ENCODE measurements at places on chromosomes 2 and 18.
A peak's percentile ranks its signal among the peaks of the same experiment; 100 is the strongest.

- DNase-seq: no peak
Observed at GRCh38 chr2:148533685-148534084, 110.9 kb upstream of the EPC2 start.

DNA sequence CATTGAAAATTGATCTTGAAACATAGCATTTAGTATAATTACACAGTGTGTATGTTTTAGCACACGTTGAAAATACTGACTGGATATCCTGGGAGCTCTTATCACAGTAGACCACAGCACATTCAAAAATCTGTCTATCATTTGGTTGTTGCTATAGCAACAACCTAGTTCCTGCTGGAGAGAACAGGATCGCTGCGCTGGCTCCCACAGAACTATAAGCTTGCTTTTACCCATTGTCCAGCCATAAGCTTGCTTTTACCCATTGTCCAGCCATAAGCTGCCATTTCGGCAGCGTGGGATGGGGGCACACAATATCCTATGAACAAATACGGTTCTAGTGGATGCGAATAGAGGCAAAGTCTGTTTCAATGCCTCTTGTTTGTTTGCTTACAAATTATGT lies 70.4 kb upstream of the ST6GAL2 start:
- no peak for DNase-seq

GRCh38 chr2:234601213-234601612 lies 104.3 kb upstream of the ARL4C start:
- DNase-seq: no peak

- DNase-seq: no peak
Observed at GRCh38 chr2:169573974-169574299, 272 bp upstream of the FASTKD1 start.

- peak; percentile 45 for DNase-seq
Observed at GRCh38 chr2:240224676-240225075, 84.2 kb upstream of the OTOS start.

GRCh38 chr2:128329607-128330006 lies 10.9 kb upstream of the HS6ST1 start:
- peak; percentile 96 for DNase-seq

DNA sequence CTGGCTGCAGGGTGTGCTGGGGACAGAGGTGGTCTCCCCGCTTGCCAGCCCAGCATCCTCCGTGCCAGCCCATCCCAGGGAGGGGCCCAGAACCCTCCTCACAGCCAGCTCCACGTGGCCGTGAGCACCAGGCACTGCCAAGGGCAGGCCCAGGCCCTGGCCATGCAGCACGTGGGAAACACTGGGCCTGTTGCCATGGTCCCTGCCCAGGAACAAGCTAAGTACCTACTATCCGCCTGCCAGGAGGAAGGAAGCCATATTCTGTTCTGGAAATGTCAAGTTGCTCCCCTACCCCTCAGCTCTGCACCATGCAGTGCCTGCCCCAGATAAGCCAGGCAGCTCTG lies 250.6 kb downstream of the CYP26B1 start:
- no peak for DNase-seq

GRCh38 chr2:85706063-85706462 lies 11.9 kb downstream of the GNLY start:
- no peak for DNase-seq

- DNase-seq: no peak
Observed at GRCh38 chr2:2879781-2880180, 497.8 kb downstream of the EIPR1 start.

- no peak for DNase-seq
Observed at GRCh38 chr18:79631096-79631507, 48.5 kb upstream of the CTDP1 start.

GRCh38 chr2:151533127-151533526 lies 123.4 kb downstream of the RIF1 start:
- DNase-seq: no peak

DNA sequence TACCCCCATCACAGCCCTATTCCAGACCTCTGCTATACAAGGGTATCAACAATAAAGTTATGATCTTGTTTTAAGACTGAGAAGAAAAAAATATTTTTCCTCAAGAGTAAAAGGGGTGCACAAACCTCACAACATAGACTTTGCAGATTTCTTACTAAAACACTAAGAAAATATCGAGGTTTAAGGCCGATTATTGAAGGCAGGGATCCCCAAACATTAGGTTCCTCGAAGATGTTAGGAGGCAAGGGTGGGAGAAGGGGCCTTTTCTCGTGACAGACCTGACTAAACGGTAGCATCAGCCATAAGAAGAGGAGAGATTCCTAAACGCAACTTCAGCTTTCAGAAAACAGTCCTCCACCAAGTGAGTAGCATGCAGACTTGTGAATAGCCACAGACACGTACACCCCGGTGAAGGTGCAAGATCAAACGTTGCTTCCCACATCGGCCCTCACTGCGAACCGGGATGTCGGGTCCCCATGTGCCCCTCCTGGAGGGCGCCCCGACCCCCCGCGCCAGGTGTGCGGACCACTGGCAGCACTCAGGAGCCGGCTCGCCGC lies 678 bp downstream of the PIAS2 start:
- no peak for DNase-seq

GRCh38 chr18:67200665-67201064 lies 315.9 kb downstream of the DSEL start:
- no peak for DNase-seq

GRCh38 chr18:23149570-23149969 lies 14.3 kb downstream of the CABLES1 start:
- DNase-seq: no peak

GRCh38 chr2:71156573-71156972 lies 26.1 kb downstream of the MPHOSPH10 start:
- DNase-seq: peak; percentile 9

- peak; percentile 21 for DNase-seq
Observed at GRCh38 chr2:237931205-237931721, 35.6 kb upstream of the UBE2F start.

DNA sequence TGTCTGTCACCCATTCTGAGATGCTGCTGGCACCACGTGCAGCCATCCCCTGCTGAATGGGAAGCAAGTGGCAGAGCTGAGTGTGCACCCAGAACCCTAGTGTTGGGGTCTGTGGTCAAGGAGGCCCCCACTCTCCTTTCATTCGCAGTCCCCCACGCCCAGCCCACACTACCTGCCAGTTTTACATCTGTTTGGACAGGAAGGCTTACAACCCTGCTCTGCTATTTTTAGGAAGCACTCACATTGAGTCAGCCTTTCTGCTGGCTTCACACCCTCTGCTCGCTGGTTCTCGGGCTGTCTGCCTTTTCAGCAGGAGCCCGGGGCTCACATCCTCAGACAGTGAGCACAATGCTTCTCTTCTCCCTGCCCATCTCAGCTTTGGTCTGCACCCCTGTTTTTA lies 10.7 kb upstream of the ADCY3 start:
- DNase-seq: no peak

- no peak for DNase-seq
Observed at GRCh38 chr18:34600158-34600557, 109.9 kb upstream of the DTNA start.

- no peak for DNase-seq
Observed at GRCh38 chr2:46290078-46290477, 7.1 kb upstream of the EPAS1 start.

DNA sequence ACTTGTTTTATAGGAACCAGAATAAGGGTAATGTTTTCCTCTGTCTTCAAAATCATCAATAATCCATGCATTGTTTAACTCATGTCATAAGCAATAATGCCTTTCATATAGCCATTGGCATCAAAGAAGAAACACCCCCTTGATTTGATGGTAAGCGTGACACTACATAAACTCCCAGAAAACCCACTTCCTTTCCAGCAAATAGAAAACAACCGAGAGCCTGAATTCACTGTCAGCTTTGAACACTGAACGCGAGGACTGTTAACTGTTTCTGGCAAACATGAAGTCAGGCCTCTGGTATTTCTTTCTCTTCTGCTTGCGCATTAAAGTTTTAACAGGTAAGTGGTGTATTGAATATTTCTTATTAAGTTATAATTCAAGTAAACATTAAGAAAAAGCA lies at the start of gene ICOS:
Gene ICOS (plus strand): TSS at position 229 of the 400 bp plus-strand sequence. CDS start 52 bp downstream, at position 281.
- DNase-seq: no peak

- no peak for DNase-seq
Observed at GRCh38 chr18:21979171-21979560, 190.2 kb upstream of the GATA6 start.

GRCh38 chr18:31269566-31269965 lies 48.4 kb upstream of the DSG1 start:
- no peak for DNase-seq

- no peak for DNase-seq
Observed at GRCh38 chr2:236968101-236968879, 117.4 kb upstream of the COPS8 start.

- DNase-seq: no peak
Observed at GRCh38 chr2:240140920-240141319, 462 bp upstream of the OTOS start.

DNA sequence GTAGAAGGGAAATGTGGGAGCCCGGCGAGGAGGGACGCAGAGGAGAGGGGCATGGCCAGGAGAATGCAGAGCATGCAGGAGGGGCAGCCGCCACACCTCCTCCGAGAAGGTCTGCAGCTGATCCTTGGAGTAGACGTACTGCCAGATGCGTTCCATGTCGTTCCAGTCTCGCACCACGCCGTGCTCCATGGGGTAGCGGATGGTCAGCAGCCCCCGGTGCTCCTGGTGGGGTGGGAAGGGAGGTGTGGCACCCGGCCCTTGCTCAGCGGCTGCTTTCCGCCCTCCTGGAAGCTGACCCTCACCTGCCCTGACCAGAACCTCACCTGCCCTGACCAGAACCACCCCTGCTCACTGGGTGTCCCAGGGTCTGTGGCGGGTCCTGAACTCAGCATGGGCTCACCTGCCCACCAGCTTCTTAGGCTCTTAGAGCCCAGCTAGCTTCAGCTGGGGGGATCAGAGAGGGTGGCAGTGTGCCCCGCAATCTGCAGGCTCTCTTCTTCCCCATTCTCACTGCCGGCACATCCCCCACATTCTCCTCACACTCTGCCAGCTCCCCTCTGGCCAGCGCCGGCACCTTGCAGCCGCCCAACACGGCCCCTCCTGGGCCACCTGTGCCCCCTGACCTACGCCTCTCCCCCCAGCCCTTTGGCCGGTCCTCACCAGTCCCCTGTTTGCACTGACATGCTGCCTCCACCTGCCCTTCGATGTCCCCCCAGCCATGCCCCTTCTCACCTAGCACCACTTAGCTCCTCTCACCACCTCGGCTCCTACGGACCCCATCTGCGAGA lies 4.4 kb downstream of the ACTR1B start:
- no peak for DNase-seq

GRCh38 chr2:883260-883802 lies 67.3 kb upstream of the SNTG2 start:
- no peak for DNase-seq

GRCh38 chr2:113273027-113273551 lies 5.6 kb downstream of the PAX8 start:
- DNase-seq: no peak

DNA sequence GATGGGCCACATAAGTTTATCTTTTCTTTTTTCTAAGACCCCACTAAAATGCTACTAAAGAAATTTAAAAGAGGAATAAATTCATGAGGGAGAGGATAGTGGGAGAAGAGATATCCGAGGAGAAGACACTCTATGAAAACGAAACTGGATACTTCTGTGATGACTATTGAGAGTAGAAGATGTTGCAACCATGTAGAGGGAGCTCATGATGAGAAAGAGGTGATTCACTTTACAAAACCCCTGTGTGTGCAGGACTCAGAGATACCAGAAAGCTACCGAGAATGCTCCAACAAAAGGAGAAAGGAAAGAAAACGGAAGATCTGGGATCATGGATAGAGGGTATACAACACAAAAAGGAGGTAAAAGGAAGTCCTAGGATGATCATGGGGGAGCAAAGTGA lies 34.9 kb downstream of the SLC38A11 start:
- peak; percentile 73 for DNase-seq

DNA sequence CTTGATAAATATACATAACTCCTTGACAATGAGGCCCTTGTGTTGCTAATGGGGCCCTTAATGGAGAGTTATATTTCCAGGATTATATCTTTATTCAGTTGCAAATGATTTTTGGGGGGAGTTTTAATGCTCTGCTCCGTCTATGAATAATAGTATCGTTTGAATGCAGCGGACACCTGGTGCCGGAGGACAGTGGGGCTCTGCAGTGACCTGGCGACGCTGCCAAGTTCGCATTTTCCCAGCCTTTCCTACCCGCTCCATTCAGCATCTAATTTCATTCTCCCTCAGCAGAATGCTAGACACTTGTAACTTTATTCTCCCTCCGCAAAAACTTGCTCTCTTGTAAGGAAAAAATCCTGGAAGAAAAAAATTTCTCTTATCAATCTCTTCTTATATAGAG lies 257.6 kb upstream of the SALL3 start:
- no peak for DNase-seq

Data from AG04449 (cell line).